ENCODE measurements at places on chromosomes 11 and 22.

- no peak for DNase-seq
These were observed 19.5 kb downstream of the BLID start for GRCh38 chr11:122096272-122097112.

DNA sequence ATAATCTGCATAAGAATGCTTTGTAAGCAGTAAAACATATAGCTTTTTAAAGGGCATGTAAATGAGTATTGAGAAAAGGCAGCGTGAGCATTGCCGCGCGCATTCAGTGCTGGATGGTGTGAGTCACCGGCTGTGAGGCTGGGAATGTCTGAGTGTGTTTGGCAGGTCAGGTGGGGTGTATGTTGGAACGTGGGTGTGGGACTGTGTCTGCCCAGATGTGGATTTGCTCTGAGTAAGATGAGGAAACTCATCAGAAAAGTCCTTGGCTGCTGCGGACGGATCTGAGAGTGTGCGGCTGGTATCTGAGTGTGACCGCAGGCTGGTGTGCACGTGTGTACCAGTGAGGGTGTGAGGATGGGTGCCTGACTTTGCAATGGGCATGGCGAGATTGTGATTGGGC lies 66.2 kb upstream of the NECTIN1 start:
- DNase-seq: no peak

DNA sequence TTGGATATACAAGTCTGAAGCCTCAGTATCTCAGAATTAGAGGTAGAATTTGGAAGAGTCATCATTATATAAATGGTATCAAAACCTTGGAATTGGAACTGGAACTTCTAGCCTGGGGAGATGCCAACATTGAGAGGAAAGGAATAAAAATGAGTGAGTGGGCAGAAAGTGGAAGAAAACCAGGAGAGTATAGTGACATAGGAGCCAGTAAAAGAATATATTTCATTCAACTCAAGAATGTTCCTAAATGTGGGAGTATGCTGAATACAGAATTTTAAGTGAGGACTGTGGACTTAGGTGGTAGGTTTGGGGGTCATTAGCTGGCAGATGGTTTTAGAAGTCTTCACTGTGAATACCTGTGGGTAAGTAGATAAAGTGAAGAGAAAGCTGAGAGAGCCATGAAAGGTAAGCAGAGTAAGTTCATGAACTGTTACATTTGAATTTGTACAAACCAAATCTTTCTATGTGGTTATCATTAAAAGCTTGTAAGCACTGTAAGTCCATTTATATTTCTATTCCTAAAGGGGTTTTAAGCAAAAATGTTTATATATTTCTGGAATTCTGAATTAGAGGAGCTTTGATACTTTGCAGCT lies 60.2 kb downstream of the PDHX start:
- no peak for DNase-seq

- no peak for DNase-seq
These were observed 89.9 kb upstream of the APOA1 start for GRCh38 chr11:116927163-116927974.

DNA sequence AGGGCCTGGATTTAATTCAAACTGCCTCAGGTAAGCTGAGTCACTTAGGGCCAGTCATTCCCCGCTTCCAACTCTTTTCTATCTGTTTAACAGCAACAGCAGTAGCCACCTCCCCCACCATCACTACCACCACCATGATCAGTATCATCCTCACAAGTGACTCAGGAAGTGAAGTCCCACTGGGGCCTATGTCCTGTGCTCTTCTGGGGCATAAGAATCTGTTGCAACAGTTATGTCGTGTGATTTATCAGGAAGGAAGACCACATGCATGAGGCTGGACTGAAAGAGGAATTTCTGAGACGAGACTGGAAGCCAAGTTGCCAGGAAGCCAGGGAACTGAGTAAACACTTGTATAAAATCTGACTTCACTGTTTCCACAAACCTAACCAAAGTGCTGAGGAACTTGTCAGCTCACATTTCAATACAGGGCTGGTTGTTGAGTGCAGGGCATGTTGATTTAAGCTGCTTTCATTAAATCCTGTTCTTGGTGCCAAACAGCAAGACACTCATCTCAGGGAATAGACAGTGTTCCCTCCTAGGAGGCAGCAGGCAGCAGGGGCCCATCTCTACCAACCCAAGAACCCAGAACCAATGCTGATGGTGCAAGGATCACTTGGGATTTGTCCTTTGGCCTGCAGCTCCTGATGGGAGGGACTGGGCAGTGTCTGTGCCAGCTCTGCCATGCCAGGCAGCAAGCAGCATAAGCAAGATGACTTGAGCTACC lies 226.7 kb upstream of the NARS2 start:
- DNase-seq: no peak

DNA sequence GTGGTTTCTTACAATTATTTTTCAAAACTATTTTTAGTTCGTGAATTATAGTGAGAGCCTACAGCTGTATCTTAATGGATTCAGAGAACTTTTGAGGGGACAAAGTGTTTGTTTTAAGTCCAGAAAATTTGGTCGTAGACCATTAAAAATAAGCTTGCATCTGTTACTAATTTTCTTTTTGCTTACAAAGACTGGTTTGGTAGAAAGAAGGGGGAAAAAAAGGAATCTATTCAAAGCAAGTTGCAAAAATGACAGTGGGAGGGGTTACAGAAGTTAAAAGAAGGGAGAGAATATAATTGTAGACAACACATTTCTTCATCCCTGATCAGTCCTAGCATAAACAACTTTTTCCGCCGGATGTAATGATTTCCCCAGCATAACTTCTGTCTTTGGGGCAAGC lies 72.1 kb downstream of the AMOTL1 start:
- no peak for DNase-seq

DNA sequence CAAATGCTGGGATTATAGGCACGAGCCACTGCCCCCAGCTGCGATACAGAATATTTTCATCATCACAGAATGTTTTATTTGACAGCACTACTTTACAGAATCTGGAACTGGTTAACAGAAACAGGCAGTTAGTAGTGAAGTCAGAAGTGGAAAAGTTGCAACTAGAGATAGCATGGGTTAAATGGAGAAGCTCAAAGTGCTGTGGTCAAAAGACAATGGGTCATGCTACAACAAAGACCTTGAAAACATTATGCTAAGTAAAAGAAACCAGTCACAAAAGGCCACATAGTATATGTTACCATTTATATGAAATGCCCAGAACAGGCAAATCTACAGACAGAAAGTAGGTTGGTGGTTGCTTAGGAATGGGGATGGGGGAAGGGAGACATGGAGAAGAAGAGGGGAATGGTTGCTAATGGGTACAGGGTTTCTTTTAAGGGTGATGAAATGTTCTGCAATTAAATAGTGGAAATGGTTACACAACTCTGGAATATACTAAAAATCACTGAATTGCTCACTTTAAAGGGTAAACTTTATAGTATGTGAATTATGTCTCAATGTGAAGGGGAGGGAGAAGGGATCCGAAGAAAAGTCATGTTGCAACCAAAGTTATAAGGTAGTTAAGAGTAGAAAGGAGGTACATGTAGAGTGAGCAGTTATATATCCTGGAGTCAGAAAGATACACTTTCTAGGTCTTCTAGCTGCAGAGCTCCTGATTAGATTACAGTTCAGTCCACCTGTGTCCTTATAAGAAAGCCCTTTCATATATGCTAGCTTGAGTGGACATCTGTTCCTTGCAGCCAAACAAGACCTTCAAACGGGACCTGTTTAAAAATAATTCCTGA lies 46.3 kb upstream of the RAPSN start:
- no peak for DNase-seq

- DNase-seq: no peak
These were observed 47.9 kb upstream of the YWHAH start for GRCh38 chr22:31896472-31896871.

DNA sequence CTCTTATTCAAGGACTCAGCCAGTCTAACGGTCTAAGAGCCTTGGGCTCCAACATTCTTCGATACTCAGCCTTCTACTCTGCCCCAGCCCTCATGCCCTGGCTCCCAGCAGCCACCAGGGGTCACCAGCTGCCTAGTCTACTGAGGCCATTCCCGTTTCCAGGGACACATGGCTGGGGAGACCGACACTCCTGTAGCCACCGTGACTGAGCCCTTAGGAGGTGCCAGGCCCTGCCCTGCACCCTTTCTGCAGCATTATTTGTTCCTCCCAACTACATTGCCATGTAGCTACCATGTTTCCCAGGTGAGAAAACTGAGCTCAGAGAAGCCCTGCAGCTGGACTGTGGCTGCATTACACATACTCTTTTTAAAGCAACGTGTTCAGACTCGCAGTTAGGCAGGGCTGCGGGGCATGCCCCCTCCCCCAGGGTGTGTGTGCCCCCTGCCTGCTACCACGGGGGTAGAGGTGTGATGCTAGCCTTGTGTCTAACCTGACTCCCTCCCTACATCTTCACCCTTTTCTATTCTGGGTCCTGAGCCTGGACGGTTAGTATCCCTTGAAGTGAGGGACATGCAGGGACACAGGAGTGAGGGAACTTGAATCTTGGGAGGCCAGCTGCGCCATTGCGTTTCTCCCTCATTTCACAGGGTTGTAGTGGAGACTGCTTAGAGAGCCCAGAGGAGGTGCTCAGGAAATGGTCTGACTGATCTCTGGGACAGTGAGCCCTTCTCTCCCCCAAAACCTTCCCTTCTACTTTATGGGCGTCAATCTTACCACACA lies 17.5 kb downstream of the ATG16L2 start:
- peak; percentile 78 for DNase-seq

DNA sequence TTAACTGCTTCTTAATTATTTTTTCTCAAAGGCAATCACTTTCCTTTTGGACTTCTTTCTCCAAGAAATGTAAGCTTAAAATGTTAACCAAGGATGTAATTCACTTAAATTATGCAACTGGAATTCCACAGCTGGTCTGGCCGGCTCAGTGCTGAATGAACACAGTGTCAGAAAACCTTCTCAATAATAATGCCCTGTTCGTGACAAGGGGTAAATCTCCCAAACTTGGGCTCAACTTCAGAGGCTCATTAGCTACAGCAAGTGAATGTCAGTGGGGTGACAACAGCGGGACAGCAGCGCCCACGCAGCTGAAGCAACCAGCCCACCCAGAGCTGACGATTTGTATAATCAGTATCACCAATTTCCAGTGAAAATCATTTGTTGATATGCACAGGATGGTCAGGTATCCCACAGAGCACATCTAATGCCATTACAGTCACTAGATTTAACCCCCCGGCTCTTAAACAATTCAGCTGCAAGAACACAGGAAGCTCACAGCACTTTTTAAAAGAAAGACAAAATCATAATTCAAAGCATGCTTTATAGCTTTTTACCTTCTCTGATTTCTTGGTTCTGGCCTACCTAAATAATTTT lies 704.8 kb downstream of the DLG2 start:
- DNase-seq: no peak

DNA sequence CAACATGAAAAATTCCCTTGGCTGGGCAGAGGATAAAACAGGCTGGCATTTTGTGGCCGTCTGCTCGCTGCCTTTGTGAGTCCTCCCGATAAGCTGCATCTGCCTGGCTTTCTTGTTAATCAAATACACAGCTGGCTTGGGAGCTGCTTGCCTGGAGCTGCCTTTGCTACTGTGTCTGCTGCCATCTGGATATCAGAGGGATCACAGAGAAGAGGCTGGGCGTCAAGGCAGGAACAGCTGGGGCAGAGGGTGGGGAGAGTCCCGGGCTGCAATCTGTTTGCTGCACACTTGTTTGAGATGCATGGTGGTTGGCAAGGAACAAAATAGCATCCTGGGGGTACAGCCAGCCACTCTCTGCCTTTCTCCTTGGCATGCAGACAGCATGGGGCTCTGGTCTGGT lies 36.0 kb downstream of the COMMD9 start:
- DNase-seq: peak; percentile 100

- DNase-seq: no peak
These were observed 122.9 kb upstream of the HSD17B12 start for GRCh38 chr11:43557553-43558110.

- DNase-seq: no peak
These were observed 48.0 kb downstream of the YAP1 start for GRCh38 chr11:102158164-102158735.

GRCh38 chr11:65416841-65417701 lies 5.5 kb upstream of the NEAT1 start:
- DNase-seq: no peak

- no peak for DNase-seq
These were observed 55.6 kb upstream of the SPTBN2 start for GRCh38 chr11:66784575-66784974.

DNA sequence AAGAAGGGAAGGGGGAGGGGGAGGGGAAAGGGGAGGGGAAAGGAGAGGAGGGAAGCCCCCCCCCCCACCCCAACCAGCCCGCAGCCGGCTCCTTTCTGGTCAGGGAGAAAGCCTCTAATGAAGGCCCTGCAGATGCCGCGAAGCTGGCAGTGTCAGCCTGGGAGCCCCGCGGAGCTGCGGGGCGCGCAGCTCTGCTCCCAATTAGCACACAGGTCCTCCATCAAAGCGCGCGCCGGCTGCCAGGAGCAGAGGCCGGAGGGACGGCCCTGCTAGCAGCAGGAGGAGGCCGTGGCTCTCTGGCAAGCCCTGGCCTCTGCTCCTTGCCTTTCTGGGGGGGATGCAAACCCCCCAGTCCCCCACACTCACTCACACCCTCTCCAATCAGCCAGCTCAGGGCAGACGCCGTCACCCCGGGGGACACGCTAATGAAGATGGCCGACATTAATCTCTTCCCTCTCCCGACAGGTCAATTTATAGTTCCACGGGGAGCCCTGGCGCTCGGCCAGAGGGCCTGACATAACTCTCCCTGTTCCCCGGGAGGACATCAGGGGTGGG lies 70.5 kb upstream of the TCF20 start:
- peak; percentile 51 for DNase-seq

DNA sequence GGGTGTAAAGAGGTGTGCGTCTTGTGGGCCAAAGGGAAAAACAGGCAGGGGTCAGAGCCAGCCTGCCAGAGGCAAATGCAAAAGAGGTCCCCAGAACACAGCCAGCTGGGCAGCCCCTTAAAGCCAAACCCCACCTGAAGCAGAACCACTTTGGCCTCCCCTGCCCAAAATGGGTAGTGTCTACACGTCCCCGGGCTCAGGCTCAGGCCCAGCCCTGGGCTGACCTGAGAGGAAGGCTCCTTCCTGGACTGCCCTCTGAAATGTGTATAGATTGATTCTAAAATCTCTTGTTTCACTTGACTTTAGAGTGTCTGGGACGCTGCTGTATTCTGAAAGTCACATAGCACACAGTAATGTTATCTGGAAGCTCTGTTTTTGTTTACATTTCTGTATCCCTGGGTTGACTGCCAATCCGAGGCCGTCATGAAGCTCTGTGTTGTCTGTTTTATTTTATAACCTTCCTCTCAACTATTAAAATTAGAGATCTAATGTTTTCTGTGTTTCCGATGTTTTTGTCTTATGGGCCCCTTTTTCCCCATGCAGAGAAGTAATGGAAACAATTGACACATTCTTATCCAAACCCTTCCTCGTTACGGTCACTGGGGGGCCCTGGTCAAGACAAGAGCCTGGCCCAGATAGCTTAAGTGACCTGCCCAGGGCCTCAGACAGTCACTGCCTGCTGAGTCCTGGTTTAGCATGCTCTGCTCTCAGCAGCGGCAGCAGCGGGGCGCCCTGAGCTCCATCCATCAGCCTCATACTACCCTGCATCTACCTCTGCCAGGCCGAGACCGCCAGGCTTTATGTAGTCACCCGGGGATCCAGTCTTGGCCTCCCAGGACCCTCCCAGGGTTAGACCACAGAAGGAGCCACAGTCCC lies 10.1 kb downstream of the OVOL1 start:
- no peak for DNase-seq
